SK-N-DZ (cell line): ENCODE measurements at places on chromosomes 11 and 22.

DNA sequence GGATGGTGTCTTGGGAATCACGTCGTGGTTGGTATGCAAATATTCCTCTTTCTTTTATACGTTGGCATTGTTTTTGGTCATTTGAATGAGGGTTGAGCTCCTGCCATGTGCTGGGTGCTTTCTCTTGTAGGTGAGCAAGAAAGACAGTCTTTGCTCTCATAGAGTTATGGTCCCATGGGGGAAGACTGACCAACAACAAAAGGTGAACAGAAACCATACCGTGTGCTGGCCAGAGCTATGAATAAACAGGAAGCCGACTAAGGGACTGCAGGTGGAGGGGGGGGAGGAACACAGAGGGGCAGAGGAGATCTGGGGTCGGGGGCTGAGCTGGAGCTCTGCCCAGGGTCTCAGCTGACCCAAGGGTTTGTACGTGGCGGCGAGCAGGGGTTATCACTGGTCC lies 245.3 kb downstream of the CTTN start:
- no peak for DNase-seq

- no peak for DNase-seq
Measured at GRCh38 chr11:13698132-13698531, 29.7 kb downstream of the FAR1 start.

DNA sequence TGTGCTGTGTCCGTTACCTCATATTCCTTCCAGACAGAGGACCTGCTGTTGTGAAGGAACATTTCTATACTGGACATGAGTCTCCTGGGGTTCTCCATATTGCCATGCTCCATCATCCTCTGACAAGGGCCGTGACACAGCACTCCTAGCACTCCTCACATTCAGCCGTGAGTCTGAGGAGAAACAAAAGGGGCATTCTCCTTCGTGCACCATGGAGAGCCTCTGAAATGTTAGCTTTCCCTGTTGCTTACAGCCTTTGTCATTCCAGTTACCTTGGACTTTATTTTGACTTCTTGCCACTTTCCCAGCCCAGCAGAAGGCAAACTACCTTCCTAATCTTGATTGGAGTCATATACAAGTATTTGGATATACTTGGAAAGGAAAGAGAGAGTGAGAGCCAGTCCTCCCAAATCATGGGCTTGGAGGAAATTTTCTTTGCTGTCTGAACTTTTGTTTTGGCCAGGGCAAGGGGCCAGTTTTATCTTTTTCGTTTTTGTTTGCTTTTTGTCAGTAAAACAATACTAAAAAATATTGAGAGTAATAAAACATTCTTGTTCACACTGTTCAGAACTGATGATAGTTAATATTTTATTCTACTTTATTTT lies 29.1 kb upstream of the TECTA start:
- no peak for DNase-seq

- no peak for DNase-seq
Measured at GRCh38 chr22:48758881-48759875, 1068.5 kb downstream of the BRD1 start.

DNA sequence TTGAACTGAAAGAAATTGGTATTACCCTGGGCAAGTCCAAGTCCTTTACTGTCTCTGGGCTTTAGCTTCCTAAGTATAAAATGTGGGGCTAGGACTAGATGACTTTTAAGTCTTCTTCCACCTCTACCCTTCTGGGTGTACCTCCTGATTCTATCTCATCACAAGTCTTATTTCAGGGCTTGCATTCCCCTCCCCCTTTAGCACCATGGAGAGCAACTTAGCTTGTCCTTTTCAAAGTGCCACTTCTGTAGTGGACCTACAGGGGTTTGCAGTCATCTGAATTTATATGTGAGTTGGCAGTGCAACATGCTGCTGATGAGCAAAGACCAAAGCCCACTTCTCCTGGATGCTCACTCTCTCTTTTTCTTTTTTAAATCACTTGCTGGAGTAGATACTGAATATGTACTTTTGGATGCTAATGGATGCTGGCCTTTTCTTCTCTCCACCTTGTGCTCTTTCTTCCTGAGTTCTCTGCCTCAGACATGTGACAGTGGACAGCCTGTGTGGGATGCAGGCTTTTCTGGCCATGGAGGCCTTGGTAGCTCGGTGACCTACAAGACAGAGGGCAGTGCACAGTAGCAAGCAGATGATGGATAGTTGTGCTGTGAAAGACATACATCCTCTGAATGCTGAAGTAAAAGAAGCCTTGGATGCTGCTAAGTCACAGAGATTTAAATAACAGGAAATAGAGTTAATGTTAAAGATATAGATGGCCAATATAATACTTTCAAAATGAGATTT lies 185.0 kb downstream of the NELL1 start:
- DNase-seq = no peak

DNA sequence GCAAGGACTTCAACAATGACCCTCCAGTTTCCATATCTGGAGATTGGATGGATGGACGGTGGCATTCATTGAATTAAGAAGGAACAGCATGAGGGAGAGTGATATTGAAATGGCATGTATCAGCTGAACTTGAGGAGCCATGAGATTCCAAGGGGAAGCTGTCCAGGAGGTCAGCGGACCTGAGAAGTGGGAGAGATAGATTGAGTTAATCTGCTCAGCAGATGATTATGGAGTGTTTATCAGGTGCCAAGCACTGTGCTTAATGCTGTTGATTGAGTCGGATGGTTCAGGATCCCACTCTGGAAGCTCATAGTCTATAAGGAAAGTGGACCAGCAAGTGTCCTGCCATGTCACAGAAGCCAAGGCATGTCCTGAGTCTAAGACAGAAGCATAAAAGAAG lies 581.3 kb downstream of the INSC start:
- DNase-seq = no peak

- peak; percentile 74 for DNase-seq
Measured at GRCh38 chr11:72585762-72586311, 88.4 kb downstream of the PDE2A start.

DNA sequence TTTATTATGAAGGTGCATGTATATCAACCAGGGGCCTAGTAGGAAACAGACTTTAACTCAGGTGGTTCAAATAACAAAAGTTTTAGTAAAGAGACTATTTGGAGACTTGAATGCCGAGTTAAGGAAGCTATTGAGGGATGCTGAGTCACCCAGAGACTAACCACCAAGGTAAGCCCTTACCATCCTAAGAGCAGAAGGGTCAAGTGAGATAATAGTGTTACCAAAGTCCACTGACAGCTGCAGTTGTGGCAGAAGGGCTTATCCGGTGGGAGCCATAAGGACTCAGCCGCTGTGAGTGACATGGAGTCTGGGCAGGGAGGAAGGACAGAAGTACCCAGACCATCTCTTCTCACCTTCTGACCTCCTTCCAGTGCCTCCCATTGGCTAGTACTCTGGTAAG lies 134.0 kb downstream of the INSC start:
- DNase-seq = no peak

GRCh38 chr22:22576244-22576988 lies 17.4 kb upstream of the PRAME start:
- peak; percentile 82 for DNase-seq

DNA sequence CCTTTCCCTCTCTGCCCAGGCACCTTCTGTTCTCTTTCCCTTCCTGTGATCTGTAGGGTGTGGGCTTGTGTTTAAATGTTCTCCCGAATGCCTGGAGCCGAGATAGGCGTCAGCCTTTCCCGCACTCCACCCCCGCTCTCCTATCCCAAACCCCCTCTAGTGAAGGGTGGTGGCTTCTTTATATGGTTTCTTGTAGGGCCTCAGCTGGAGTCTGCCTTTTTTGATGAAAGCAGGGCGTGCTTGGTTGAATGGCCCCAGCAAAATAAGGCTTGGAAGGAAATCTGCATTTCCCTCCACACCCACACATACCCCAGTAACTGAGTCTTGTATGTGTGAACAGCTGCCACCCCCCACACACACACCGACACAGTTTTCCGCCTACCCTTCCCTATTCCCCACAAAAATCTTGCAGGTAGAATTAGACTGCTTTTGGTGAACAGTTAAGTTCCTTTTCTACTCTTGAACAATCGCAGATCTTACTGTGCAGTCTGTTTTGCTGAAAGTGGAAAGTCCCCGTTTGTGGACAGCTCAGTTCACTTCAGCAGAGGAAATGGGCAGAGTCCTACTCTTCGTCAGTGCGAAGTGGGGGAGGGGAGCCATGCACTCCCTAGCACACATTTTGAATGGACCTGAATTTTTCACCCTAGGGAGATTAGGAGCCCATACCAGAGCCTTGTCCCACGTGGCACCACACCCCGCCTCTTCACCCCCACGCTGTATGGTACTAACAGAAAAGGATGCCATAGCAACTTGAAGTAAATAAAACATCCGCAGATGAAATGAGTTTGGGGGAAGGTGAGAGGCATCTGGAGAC lies 25.5 kb upstream of the GRK2 start:
- peak; percentile 51 for DNase-seq

DNA sequence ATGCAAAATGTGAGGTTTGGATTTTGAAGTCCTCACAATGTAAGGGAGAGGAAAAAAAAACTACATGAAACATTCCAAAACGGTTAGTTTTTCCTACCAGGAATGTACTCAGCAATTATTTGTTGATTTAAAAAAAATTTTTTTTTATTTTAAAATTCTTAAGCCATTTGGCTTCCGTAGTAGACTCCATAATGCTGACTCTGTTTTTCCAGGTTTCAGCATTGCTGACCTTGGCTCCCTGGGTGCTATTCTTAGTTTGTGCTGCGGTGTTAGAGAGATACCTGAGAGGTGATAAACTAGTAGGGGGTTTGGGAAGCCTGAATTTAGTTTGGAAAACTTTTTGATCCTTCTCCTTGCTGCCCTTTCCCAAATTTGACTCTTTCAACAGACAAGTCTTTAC lies 10.6 kb downstream of the STT3A start:
- DNase-seq = no peak

DNA sequence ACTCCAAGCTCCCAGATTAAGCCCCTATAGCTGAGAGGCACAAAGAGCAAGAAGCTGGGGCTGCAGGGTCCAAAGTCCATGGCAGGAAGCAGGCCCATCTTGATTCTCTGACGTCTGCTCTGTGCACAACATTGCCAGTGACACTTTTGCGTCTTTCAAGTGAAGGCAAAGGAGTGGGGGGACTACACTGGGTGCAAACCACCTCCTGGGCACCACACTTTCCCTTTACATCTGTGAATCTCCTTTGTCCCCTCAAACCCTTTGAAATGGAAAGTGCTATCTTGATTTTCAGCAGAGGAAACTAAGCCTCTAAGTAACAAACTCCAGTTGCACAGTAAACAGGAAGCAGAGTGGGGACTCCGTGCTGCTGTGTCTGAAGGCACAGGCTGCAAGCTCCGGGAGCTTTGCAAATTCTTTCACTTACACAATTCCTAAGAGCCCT lies 428.0 kb downstream of the LARGE1 start:
- no peak for DNase-seq

- DNase-seq = peak; percentile 1
Measured at GRCh38 chr11:96664110-96664509, 274.3 kb downstream of the JRKL start.

- DNase-seq = no peak
Measured at GRCh38 chr11:93659196-93659595, 2.3 kb upstream of the CEP295 start.

DNA sequence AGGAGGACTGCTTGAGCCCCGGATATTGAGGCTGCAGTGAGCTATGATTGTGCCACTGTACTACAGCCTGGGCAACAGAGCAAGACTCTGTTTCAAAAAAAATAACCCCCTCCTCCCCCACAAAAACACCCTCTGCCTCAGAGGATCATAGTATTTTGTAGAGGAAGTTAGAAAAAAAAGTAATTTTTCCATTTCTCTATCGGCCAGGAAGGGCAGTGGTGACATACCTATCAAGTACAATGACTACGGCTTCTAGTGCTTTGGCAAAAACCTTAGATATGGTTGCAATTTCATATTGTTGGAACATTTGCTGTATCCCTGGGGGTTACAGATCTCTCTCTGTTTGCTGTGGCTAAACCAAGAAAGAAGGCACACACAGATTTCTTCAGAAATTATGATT lies 28.9 kb downstream of the C2CD3 start:
- DNase-seq = no peak

DNA sequence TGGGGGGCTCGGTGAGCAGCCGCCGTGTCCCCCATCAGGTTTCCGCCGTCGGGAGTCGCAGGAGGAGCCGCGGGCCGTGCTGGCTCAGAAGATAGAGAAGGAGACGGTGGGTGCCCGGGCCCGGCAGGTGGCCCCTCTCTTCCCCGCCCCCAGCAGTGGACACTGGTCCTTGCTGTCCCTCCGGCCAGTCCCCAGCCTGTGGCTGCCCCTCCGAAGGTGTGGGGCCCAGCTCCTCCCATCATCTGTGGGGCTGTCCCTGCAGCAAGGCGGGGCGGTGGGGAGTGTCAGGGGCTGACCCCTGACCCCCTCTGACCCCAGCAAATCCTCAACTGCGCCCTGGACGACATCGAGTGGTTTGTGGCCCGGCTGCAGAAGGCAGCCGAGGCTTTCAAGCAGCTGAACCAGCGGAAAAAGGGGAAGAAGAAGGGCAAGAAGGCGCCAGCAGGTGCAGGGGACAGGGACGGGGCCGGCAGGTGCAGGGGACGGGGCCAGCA lies 15.3 kb downstream of the EPS8L2 start:
- DNase-seq = no peak

- peak; percentile 56 for DNase-seq
Measured at GRCh38 chr11:8262552-8263108, 1.0 kb downstream of the LMO1 start.

DNA sequence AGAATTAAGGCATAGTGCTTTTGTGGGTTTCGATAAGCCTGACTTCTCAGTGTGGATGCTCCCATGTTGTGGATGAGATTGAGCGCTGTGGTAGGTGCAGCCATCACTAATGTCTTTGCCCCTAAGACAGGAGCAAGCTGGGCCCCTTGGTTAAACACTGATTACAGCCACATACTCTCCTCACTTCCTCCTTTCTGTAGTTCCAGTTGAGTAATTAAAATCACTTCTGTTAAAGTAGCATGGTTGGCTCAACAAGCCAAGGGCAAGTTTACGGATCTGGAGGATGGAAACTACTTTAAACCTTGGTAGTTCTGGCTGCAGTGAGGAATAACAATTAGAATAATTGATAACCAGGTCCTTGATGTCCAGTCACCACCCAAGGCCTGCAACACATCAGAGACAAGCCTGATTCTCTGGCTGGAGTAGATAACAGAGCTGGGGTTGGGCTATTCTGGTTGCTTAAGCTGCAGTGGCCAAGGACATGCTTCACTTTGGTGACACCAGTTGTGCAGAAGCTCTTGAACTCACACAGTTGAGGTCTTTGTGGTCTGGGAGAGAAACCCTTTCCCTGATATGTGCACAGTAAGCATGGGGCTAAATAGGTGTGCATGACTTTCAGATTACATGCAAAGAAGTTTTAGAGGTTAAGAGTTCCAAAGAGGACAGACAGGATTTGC lies 81.3 kb downstream of the KIRREL3 start:
- no peak for DNase-seq

DNA sequence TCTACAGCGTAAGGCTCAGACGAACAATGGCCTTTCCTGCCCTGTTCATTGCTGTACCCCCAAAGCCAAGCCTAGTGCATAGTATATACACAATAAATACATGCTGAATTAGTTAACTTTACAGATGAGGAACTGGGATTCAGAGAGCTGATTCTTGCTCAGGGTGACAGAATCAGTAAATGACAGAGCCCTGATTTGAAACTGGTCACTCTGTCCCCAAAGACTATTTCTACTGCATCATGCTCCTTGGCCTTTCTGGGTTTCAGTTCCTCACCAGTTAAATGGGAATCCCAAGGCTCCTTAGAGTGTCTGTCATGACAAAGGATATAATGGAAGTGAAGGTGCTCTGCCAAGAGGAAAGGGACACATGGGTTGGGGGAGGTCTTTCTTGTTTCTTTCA lies 50.5 kb upstream of the TSKU start:
- no peak for DNase-seq

- DNase-seq = peak; percentile 81
Measured at GRCh38 chr11:75024764-75025211, 36.1 kb downstream of the NEU3 start.
